IMR-90 (cell line): ENCODE measurements at places on chromosomes 3 and 15. TPM values are rescaled to one million over a fixed set of nuclear protein-coding genes. Genes with fewer than 3 reads are reported as not detected.

Gene HES1
- 3.6 and 8.3 TPM in 2 replicates for total RNA-seq

Gene SCG5
- total RNA-seq = 7.9 and 8.3 TPM in 2 replicates

Gene SLC12A8
- 1.9 and 2.2 TPM in 2 replicates for total RNA-seq

Gene BSN
- total RNA-seq = under 0.01 TPM in 2 replicates

Gene RTP2
- not detected in 2 replicates for total RNA-seq

Gene ADAMTS9
- 1.1 TPM in 2 replicates for total RNA-seq

Gene ATP13A5
- not detected in 2 replicates for total RNA-seq

Gene CIP2A
- total RNA-seq = 27.8 and 31.7 TPM in 2 replicates

Gene WDR73
- total RNA-seq = 18.6 and 25.5 TPM in 2 replicates

Gene FANCD2OS
- not detected in 2 replicates for total RNA-seq

Gene ADCY5
- 0.18 and 0.56 TPM in 2 replicates for total RNA-seq

Gene AGBL1
- total RNA-seq = not detected in 2 replicates

Gene ZIC4
- total RNA-seq = not detected in 2 replicates

Gene STAB1
- total RNA-seq = not detected in 2 replicates

Gene MEF2A
- 16.7 and 20.8 TPM in 2 replicates for total RNA-seq

Gene MAP1A
- total RNA-seq = 47.2 and 48.2 TPM in 2 replicates

Gene CPLX3
- not detected in 2 replicates for total RNA-seq

Gene TRIM59
- total RNA-seq = 65.4 and 68.3 TPM in 2 replicates

Gene SLC51A
- total RNA-seq = not detected in 2 replicates

Gene OXTR
- total RNA-seq = 56.1 and 76.9 TPM in 2 replicates

Gene CATSPER2
- 0.28 and 11.3 TPM in 2 replicates for total RNA-seq

Gene MRAS
- 56.1 and 59.3 TPM in 2 replicates for total RNA-seq

Gene TJP1
- total RNA-seq = 43.4 and 61.7 TPM in 2 replicates

Gene ACOX2
- 15.6 and 17.8 TPM in 2 replicates for total RNA-seq

Gene BAHD1
- total RNA-seq = 3.0 and 3.6 TPM in 2 replicates

Gene SLC24A5
- total RNA-seq = not detected in 2 replicates

Gene GCNT3
- not detected in 2 replicates for total RNA-seq

Gene GXYLT2
- 11.1 and 11.4 TPM in 2 replicates for total RNA-seq

Gene CASR
- not detected in 2 replicates for total RNA-seq

Gene NOX5
- under 0.01 TPM in 1 of 2 replicates, not detected in the other for total RNA-seq

Gene ITIH1
- not detected in 2 replicates for total RNA-seq

Gene ITIH3
- total RNA-seq = 0.72 and 1.1 TPM in 2 replicates

Gene LMLN
- total RNA-seq = 3.3 and 3.9 TPM in 2 replicates

Gene FBXL22
- total RNA-seq = 0.28 and 0.36 TPM in 2 replicates

Gene KNG1
- not detected in 2 replicates for total RNA-seq

Gene PIERCE2
- total RNA-seq = 0.28 and 0.36 TPM in 2 replicates

Gene POLQ
- total RNA-seq = 5.0 and 7.5 TPM in 2 replicates

Gene APH1B
- total RNA-seq = 7.7 and 10.6 TPM in 2 replicates

Gene CCR5
- not detected in 2 replicates for total RNA-seq

Gene MFGE8
- total RNA-seq = 201 and 232 TPM in 2 replicates

Gene CCDC9B
- total RNA-seq = 19.7 and 30.0 TPM in 2 replicates

Gene SLC22A14
- under 0.01 TPM in 1 of 2 replicates, not detected in the other for total RNA-seq

Gene PTH1R
- total RNA-seq = under 0.01 and 0.18 TPM in 2 replicates
